Vagina (tissue), 2 donors: ENCODE measurements at places on chromosomes 4 and X.

DNA sequence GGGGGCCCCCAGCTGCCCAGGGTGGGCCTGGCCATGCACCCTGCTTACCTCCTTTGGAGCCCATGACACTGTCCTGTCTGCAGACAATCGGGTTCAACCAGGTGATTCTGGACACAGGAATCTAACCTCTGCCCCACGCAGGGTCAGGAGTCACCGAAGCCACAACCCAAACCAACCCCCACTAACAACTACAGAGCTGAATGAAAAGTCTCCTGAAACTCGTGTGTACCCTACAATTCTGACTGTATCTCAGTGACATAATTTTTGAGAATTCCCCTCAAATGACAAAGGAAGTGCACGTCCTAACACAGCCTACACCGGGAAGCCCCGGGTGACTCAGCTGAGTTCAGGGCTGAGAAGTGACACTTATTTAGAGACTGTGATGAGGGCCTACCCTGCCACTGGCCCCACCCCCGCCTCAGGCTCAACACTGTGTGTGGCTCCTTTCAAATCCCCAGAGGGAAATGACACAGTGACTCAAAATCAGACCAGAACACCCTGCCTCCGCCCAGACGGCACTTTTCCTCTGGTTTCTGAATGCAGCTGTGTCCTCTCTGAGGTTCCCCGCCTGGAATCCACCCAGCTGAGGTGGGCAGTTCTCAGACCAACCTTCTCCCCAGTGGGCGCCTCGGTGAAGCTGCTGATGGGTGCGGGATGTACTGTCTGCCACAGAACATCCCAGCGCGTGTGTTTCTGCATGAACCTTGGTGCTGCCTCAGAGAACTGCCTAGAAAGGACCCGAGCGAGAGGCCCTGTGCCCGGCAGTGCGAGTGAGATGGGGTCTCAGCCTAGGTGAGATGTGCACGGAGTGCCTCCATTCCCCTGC lies 9.9 kb downstream of the TNIP2 start:
- DNase-seq, result no peak

- no peak for DNase-seq
These were observed at the start of gene FGD1 for GRCh38 chrX:54495814-54496516. Gene FGD1 (minus strand): TSS chrX:54496234. CDS start chrX:54495432, 802 bp downstream.

DNA sequence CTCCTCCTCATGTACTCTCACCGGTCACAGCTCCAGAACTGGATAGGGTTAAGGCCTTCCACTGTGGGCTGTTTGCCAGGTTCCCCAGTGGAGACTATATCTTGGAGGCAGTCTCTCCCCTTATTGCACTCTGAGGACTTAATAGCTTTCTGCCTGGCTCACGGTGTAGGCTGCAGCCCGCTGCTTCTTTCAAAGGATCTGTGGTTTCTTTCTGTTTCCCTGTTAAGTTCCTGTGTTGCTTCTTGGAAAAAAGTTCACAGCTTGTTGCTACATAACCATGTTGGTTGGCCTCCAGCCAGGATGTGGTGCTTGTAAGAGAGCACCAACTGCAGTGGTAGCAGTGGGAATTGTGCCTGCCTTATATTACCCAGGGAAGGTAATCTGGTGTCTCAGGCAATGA lies 24.9 kb upstream of the ZDHHC15 start:
- no peak for DNase-seq

- no peak for DNase-seq
These were observed 1.2 kb downstream of the PHF8 start for GRCh38 chrX:54043056-54043455.

DNA sequence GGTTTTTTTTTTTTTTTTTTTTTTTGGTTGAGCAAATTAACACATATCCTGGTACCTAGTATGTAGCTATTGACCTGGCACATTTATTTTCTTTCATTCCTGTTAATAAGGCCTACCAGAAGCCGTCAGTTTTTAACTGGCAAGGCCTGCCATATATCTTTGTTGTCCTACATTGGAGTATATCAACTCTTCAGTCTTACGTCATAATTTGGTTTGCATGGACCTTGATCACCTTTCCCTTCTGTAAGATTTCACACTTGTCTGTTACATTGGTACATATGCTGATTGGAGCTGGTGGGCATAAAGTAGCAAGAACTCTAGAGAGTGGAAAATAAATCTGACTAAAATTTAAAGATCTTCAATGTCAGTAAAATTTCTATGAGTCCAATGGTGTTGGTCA lies 1658.0 kb downstream of the C4orf33 start:
- no peak for DNase-seq

DNA sequence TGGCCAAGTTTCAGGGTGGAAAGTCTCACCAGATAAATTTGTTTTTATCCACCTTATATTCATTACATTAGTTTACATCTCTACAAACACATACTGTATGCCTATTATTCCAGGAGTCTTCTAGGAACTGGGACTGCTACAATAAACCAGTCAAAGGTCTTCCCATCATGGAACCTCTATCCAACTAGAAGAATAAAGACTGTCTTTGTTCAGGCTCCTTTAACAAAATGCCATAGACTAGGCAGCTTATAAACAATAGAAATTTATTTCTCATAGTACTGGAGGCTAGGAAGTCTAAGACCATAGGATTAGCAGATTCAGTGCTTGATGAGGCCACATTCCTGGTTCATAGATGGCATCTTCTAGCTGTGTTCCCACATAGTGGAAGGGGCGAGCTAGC lies 61.6 kb downstream of the PACRGL start:
- no peak for DNase-seq

DNA sequence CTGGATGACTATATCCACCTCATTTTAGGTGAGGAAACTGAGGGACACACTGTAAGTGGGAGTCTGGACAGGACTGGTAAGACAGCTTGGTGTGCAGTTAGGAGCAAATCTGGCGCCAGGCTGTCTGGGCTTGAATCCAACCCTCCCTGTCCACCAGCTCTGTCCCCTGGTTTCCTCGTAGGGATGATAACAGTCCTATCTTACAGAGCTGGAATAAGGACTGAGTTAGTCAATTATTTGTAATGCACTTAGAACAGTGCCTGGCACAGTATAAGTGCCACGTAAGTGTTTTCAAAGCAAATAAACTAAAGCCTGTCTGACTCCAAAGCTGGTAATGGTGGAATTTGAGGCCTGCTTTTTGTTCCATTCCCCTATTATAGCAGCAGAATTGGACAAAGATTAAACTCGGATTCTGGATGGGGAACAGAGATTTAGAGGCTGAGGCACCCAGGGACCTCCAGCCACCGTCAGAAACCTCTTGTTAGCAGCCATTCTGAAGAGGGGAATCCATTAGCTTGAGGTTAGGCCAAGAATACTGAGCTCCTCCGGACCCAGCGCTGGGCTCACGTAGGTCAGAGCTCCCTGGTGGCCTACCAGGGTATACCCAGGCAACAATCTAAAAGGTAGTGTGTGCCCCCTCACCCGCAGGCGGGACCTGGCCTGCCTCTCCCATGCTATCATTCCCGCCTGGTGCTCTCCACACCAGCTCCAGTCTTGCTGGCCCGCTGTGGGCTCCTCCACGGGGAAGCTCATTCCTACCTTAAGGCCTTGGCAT lies 102.1 kb downstream of the UCHL1 start:
- no peak for DNase-seq

- DNase-seq, result no peak
These were observed 447.9 kb upstream of the FAM241A start for GRCh38 chr4:111697176-111697942.

GRCh38 chrX:120536061-120536460 lies 24.7 kb downstream of the CUL4B start:
- no peak for DNase-seq

GRCh38 chr4:74529284-74530041 lies 84.5 kb downstream of the AREG start:
- DNase-seq, result no peak

- DNase-seq, result no peak
These were observed 738 bp upstream of the TSPAN5 start for GRCh38 chr4:98659106-98659592.

DNA sequence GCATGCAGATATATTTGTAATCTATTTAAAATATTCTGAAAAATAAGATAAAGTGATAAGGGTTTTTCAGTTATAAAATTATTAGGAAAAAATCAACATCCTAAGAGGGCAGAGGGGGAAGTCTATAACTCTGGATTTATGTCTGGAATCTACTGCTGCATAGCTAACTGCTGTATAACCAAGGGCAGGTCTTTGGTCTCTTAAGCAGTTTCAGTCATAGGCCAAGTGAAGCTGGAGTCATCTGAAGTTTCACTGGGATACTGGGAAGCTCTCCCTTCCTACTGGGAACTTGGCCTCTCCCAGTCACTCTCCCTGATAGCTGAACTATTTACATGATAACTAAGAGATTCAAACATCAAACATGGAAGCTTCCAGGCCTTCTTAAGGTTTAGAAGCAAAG lies 1409.9 kb upstream of the PCDH7 start:
- DNase-seq, result no peak

DNA sequence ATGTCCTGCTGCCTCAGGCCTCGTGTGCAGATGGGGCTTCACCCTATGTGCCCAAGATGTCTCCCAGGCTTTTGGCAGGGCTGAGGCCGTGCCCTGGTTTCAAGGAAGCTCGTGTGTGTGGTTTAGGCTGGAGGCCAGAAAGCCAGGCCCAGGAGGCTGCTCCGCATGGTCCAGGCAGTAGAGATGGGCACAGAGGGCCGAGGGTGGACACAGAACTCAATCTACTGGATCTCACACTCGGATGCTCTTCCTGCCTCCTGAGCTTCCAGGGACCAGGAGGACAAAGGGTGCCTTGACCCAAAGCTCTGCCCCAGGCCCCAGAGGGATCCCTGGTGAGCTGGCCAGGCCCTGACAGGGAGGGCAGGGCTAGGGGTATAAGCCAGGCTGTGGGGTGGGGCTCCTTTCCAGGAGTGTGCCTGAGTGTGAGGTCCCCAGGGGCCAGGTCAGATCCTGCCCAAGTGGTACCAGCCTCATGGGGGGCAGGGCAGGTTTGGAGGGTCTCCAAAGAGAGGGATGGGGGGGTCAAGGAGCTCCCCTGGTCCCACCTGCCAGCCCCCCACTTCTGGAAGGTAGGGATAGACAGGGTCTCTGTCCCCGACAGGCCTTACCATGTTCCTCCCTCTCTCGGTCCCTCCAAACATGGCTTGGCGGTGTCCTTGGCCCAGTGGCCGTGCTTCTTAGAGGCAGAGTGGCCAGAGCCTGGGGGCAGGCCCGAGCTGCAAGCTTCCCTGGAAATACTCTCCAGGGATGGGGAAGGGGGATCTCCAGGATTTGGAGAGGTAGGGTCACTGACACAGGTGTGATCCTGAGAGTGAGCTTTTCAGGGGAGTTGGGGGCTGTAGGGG lies 23.8 kb downstream of the HTRA3 start:
- DNase-seq, result no peak

DNA sequence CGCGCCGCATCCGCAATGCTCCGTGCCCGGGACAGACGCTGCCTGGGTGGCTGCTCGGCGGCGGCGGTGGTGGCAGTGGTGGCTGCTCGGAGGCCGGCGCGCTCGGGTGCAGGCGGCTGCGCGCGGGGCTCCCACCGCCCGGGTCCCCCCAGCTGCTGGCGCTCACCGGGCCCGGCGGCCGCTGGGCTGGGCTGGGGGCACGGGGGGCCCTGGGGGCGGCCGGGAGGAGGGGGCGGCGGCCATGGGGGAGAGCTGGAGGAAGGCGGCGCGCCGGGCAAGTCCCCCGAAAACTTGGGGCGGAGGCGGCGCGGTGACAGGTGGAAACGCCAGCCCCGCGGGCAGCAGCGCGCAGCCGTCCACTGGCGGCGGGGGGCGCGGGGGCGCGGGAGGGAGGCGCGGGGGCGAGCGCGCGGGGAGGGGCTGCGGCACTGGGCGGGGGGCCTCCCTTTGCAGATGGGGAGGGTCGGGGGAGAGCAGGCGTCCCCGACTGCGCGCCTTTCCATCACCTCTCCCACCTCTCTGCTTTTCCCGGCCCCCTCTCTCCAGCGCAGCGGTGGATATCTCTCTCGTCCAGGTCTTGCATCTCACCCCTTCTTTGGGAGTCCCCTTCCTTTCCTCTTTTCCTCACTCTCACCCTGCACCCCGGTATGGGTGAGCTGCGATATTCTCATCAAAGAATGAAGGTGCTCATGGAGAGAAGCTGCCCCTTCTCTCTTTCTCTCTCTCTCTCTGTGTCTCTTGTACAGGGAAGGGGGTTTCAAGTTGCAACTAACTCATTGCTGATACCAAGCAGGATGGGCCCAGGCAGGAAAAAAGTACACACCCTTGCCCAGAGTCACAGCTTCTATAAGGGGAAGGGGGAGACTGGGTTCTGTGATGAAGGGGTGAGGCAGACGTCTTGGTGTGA lies 83.7 kb upstream of the DHRSX start:
- DNase-seq, result no peak

- no peak for DNase-seq
These were observed 3.4 kb downstream of the DDX53 start for GRCh38 chrX:23003116-23003515.

DNA sequence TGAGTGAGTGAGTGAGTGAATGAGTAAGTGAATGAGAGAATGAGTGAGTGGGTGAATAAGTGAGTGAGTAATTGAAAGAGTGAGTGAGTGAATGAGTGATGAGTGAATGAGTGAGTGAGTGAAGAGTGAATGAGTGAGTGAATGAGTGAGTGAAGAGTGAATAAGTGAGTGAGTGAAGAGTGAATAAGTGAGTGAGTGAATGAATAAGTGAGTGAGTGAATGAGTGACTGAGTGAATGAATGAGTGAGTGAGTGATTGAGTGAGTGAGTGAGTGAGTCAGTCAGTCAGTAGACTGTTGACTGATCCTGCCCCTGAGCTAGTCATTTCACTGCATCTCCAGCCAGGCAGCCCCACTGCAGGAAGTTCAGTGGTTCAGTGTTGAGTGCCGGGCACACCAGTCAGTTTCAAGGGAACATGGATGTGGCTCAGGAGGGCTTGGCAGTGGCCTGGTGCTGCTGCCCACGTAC lies 228.4 kb upstream of the PSAPL1 start:
- DNase-seq, result no peak

GRCh38 chr4:211033-211511 lies 86.8 kb downstream of the ZNF718 start:
- no peak for DNase-seq

GRCh38 chr4:188826393-188826792 lies 687.2 kb downstream of the TRIML1 start:
- no peak for DNase-seq

- no peak for DNase-seq
These were observed 500.2 kb downstream of the STIM2 start for GRCh38 chr4:27360790-27361267.

DNA sequence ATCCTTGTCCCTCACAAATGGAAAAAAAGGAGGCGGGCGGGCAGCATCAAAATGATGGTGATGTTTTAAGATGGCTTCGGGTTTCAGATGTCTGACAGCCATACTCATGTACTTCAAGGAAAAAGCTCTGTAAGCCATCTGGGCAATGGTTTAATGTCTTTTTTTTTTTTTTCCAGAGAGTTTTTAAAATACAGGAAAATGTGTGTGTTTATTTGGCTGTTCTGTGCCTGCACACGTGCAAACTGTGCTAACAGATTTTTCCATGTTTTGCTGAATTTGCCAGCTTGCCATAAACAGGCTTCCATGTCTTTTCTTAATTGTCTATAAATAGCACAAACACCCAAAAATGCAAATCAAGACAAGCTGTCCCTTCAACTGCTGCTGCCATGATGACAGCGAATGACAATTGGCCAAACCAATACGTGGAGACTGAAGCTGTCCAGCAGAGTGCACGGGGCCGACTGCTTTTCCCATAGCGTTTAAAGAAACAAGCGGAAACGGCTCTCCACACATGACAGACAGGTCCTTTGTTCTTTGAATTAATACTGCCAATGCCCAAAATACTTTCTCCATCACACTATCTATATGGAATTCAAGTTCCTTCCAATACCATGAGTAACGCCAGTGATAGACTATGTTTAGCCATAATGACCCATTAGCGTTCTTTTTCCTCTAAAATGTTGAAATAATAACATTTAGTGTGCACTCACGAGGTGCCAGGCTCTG lies 35.7 kb downstream of the AFAP1 start:
- no peak for DNase-seq

GRCh38 chrX:39969099-39969818 lies 128.5 kb downstream of the BCOR start:
- no peak for DNase-seq
